ENCODE measurements at places on chromosomes 13 and 19.

GRCh38 chr19:13011653-13012389 is 16.5 kb downstream of the NFIX start:
- no peak for DNase-seq

- no peak for DNase-seq
Measured at GRCh38 chr13:41434831-41435520, 22.4 kb upstream of the RGCC start.

- no peak for DNase-seq
Measured at GRCh38 chr19:32720936-32721250, 1.3 kb downstream of the TDRD12 start.

- DNase-seq = no peak
Measured at GRCh38 chr19:6925801-6926751, 38.7 kb downstream of the ADGRE1 start.

DNA sequence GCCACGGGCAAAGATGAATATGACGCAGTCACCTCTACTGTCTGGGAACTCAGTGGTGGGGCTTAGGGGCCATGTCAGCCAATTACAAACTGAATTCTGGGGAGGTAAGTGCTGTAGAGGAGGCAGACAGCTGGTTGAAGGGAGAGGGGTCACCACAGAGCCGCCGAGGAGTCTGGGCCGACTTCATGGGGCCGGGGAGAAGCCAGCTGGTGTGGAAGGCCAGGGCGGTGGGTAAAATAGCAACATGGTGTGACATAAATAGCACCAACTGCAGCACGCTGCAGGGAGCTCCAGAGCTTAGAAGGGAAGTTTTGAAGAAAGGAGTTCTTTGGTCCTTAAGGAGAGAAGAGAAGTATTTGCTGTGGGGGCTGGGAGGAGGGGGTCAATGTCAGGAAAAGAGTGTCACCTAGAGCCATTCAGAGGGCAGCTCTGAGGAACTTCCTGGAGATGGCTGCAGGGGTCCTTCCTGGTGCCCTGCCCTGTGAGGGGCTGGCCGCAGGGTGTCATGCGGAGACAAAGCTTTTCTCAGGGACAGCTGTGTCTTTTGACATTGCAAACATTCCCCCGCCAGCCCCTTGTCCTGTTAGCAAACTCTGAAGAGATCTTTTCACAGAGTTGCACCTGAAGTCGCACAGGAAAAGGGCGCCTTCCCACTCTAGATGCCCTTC is 6.4 kb downstream of the METTL21C start:
- no peak for DNase-seq

DNA sequence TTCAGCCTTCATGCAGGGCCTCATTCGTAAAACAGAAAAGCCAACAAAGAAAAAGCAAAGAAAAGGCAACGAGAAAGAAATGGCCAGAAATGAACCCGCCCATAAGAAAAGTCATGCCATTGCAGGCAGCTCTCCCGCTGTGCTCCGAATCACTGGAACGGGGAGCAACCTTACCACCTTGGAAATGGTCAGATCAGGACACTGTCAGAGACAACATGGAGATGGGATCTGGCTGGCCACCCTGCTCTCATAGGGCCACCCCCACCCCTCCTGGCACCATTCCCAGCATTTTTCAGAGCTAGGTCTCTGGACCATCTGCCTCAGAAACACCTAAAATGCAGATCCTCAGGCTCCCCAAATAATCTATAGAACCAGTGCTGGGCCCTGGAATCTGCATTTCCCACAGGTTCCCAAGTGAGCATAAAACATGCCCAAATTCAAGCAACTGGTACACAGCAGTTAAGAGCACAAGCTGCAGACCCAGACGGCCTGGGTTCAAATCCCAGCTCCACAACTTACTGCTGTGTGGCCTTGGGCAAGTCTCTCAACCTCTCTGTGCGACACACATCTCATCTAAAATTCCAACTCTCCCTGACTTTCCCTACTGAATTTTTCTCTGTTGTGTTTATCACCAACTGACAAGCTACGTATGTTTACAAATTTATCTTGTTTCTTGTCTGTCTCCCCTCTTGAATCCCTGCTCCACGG is 151.6 kb downstream of the IER2 start:
- DNase-seq = no peak

DNA sequence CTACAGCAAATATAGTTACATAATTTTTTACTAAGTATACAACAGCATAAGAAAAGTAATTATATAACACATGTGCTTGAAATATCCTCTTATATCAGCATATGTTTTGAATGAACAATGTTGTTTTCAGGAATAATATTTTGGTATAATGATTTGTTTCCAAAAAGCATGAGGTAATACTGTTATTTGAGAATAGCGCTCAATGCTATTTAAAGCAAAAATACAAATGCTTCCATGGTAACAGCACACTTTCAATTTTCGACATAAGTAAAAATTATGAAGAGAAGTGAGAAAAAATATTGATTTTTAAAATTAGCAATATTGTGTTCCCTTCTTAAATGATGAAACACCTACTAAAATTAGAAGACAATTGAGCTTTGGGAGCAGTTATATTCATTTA is 715.9 kb upstream of the ATXN8OS start:
- DNase-seq = no peak

GRCh38 chr19:1261798-1262622 is 7.1 kb upstream of the CIRBP start:
- no peak for DNase-seq

GRCh38 chr13:113538689-113539058 is 45.9 kb upstream of the TFDP1 start:
- DNase-seq = no peak

DNA sequence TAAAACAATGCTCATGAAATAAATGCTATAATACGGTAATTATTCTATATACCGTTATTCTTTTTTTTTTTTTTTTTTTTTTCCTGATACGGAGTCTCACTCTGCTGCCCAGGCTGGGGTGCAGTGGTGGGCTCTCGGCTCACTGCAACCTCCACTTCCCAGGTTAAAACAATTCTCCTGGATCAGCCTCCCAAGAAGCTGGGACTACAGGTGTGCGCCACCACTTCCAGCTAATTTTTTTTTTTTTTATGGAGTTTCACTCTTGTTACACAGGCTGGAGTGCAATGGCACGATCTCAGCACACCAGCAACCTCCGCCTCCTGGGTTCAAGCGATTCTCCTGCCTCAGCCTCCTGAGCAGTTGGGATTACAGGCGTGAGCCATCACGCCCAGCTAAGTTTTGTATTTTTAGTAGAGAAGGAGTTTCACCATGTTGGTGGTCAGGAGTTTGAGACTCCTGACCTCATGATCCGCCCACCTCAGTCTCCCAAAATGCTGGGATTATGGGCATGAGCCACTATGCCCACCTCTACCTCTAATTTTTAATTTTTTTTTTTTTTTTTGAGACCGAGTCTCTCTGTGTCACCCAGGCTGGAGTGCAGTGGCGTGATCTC is 6.9 kb downstream of the PPP1R15A start:
- DNase-seq = no peak

GRCh38 chr13:107712145-107712860 is 503.0 kb downstream of the LIG4 start:
- no peak for DNase-seq

DNA sequence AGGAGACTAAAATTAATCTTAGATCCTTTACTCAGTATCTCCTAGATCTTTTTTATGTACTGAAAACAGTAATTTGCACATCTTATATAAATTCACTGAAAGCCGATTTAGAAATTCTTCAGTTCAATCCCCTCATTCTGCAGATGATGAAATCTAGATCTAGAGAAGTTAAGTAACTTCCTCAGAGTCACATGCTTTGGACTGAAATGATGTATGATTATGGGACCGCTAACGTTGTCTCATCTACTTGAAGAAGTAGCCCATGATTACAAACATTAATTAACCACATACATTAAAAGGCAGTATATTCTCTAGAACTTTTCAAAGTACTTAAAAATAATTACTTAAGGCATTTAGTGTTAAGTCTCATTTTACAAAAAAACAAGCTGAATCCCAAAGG is 37.8 kb downstream of the ELF1 start:
- DNase-seq = no peak

DNA sequence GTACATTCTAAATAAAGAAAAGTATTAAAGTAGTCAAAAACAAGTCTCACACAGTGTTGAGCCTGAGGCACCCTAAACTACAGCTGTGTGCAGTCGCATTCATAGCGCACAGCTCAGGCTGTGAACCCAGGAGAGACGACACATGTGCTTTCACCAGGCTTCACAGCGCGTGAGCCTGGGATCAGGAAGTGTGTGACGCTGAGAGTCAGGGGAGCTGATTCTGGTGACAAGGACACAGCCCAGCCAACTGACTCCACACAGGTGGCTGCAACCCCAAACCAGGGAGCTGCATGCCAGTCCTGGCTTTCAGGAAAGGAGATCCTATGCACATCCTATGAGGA is 41.6 kb downstream of the COL4A1 start:
- DNase-seq = no peak

DNA sequence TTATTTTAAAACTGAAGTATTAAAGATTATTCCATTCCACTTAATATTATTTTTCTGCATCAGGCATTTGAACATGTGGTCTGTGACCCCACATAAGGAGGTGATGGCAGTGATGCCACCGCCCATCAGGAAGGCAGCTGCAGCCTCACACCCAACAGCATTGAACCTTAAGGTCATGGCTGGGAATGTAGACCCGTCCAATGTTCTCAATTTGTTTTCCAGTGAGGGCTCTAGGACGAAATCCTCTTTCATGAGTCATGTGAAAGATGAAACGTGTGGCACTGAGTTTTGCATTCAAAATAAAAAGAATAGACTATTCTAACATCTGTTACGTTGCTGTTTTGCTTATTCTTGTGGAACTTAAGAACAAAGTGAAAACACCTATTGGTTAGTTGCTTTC is 74.5 kb upstream of the ANKRD10 start:
- no peak for DNase-seq

- no peak for DNase-seq
Measured at GRCh38 chr13:109655611-109656010, 130.8 kb downstream of the IRS2 start.

GRCh38 chr19:49014123-49014869 is 2.6 kb downstream of the LHB start:
- DNase-seq = no peak

DNA sequence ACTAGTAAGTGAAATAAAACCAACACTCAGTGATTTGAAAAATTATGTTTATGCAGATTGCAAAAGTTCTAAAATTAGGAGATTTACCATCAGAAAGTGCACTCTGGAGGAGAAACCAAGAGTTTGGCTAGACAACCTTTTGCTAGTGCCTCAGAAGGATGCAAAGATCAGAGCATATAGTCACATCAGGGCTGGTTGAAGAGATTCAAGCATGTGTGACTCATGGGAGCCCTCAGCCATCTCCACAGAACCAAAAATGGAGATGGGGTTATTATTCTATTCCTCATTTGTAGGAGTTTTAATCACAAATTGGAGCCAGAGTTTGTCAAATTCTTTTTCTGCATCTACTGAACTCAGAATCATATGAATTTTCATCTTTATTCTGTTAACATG is 32.9 kb upstream of the OXGR1 start:
- DNase-seq = no peak

- DNase-seq = no peak
Measured at GRCh38 chr19:7704280-7705060, 2.5 kb upstream of the FCER2 start.

DNA sequence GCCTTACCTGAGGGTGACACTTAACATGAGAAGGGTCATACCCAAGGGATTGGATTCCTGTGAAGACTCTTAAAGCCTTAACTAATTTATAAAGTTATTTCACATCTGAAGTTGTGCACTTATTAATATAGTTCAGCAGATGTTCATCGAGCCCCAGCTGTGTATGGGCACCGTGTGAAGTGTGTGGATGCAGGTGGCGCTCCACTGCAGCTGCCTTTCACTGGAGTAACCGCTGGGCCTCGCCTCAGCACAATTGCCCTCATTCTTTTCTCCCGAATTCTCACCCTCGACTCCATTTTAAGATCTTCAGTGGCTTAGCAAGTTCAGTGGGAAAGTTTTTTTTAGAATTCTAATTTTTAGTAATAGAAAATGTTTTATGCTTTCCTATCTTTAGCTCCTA is 66.2 kb downstream of the DPY19L3 start:
- DNase-seq = no peak

- no peak for DNase-seq
Measured at GRCh38 chr19:14450168-14450874, 17.2 kb downstream of the PKN1 start.

- no peak for DNase-seq
Measured at GRCh38 chr13:95382916-95383315, 81.7 kb upstream of the ABCC4 start.

DNA sequence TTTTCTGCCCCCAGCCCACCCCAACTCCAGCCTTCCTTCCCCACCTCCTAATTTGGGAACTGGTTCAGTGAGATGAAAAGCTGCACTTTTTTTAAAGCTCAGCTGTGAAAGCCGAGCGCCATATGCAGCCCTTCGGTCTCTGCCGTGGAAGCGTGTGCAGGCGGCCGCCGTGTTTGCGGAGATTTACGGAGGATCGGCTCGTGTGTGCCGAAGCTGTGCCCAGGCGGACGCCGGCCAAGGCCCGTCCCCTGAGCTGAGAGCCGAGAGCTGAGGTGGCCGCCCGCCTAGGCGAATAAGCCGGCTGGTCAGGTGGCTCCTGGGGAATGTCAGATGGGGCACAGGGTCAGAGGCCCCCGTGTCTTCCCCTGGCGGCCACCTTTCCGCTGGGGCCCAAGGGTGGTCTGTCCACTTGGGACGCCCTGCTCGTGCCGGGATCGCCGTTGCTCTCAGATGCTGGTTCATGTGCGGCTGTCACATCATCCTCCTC is 78.7 kb downstream of the ZNF536 start:
- DNase-seq = no peak

- DNase-seq = no peak
Measured at GRCh38 chr13:114275304-114275703, 6.1 kb upstream of the UPF3A start.

- no peak for DNase-seq
Measured at GRCh38 chr13:109254274-109254673, 532.1 kb downstream of the IRS2 start.

GRCh38 chr13:23758798-23759527 is 130.2 kb downstream of the MIPEP start:
- no peak for DNase-seq

Data from activated T-helper 1 cell treated with anti-CD3 and anti-CD28 coated beads, Interleukin-2, amount 50 U/mL, for 16 hours (primary cell).